Activated CD8-positive, alpha-beta memory T cell treated with anti-CD3 and anti-CD28 coated beads, Interleukin-2, amount 10 ng/mL, durations not matched to agents 7 days and 5 days (primary cell): ENCODE measurements at places on chromosomes 3 and 15.

DNA sequence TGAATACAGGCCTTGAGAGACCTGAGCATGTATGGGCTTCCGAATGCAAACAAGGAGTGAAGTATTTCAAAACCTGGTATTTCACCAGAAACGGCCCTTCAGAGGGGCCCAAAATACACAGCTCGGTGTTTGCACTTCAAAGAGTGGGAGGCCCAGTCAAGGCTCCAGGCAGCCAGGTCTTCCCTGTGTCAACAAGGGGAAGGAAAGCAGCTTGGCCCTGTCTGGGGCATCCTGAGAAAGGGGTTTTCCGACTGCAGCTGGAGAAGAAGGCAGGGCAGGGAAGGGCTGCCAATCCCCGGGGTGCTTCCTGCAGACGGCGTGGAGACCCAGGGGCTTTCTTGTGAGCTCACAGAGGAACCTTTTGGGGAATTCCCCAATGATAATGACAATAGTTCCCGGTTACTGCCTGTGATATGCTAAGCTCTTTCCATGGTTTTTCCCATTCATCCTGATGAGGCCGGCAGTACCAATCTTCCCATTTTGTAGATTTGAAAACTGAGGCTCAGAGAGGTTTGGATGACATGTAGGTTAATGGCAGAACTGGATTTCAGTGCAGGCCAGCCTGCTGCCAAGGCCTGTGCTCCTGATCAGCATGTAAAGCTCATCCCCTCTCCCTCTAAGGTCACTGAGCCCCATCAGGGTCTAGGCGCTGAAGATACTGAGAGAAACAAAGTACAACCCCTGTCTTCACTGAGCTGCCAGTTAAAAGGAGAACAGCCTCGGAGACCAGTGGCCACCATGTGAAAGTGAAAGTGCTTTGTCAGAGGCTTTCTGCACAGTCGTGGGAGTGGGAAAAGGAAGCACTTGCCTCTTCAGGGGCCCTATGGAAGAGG is 43.0 kb upstream of the TLE3 start:
- peak; percentile 44 for DNase-seq

GRCh38 chr3:25035526-25035925 is 392.5 kb upstream of the RARB start:
- no peak for DNase-seq

GRCh38 chr15:76169911-76170800 is 110.4 kb downstream of the TMEM266 start:
- DNase-seq, result no peak

- no peak for DNase-seq
Measured at GRCh38 chr15:88741671-88742070, 61.6 kb upstream of the ACAN start.

DNA sequence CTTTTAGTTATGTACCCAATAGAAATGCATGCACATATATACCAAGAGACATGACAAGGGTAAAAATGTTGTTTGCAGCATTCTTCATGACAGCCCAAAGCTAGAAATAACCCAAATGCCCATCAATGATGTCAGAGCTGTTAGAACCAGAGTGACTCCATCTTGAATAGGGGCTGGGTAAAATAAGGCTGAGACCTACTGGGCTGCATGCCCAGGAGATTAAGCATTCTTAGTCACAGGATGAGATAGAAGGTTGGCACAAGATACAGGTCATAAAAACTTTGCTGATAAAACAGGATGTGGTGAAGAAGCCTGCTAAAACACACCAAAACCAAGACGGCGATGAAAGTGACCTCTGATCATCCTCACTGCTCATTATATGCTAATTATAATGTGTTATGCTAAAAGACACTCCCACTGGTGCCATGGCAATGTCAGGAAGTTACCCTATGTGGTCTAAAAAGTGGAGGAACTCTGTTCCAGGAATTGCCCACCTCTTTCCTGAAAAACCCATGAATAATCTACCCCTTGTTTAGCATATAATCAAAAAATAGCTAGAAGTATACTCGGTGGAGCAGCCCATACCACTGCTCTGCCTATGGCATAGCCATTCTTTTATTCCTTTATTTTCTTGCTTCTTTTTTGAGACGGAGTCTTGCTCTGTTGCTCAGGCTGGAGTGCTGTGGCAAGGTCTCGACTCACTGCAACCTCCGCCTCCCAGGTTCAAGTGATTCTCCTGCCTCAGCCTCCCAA is 32.9 kb downstream of the ZBTB11 start:
- DNase-seq, result peak; percentile 78

- DNase-seq, result no peak
Measured at GRCh38 chr3:120033596-120033995, 60.7 kb downstream of the GSK3B start.

DNA sequence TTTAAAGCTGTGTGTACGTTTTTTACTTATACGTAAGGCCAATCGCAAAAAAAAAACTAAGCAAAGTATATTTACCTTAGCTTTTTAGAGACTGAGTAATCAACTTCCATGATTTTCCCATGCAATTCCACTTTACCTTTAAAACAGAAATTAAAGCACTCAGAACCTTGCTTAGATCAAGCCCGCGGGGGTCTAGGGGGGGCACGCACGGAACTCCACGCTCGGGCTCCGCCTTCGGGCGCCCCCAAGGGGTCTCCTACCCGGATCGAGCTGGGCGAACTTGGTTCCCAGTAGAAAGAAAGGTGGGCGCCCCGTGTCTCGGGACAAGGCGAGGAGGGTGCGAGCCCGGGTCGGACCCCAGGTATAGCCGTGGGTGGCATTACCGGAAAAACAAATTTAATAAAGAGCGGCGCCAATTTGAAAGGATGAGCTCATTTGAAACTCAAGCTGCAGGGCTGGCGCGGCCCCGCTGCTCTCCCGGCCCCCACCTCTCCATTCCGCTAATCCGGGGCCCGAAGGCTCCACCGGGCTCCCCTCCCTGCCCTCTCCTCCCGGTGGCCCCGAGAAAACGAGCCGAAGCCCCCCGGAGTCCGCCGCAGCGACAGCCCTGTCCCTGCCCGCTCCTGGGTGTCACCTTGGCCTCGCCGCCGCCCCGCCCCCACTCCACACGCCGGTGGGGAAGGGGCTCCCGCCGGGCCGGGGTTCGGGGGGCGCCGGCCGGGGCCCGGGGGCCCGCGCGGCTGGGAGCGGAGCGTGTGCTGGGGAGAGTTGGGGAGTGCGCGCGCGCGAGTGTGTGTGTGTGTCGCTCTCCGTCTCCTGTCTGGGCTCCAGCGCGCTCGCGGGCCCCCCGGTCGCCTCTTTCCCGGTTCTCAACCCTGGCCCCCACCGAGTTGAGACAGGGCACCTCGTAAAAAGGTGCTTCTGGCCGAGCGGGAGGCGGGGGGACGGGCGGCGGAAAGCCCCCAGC is 1.5 kb downstream of the IGF2BP2 start:
- no peak for DNase-seq

GRCh38 chr15:38688761-38689160 is 124.1 kb upstream of the RASGRP1 start:
- DNase-seq, result peak; percentile 93

DNA sequence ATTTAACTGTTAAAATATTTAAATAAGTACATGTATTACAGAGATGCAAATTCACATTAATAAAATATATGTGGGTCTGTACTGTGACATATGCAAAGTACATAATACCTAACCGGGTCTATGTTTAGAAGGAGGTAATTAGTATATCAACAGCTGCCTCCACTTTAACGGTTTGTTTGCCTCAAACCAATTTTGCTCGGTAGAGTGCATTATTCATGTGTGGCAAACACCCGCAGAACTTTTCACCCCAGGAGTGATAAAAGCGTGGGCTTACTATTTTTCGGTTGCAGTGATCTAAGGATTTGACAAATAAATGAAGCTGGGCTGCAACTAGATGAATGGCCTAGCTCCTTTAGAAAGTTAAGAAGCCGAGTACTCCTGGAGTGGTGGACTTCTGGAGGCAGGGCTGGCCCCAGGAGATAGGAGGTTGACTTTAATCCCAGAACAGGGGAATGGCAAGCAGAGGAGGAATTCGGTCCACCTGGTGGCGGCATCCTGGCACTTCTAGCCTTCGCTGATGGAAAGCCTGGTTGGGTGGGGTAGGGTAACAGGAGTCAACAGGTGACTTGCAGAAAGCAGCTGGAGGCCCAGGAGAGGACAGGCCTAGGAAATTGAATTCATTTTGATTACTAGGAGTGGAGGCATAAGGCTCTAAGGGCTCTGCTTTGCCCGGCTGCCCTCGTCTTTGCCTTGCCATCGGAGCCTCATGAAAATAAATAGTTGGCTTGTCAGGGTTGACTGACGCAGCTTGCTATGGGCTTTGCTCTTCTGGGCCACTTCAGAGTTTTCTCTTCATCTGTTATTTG is 2.4 kb downstream of the SLCO3A1 start:
- DNase-seq, result no peak

DNA sequence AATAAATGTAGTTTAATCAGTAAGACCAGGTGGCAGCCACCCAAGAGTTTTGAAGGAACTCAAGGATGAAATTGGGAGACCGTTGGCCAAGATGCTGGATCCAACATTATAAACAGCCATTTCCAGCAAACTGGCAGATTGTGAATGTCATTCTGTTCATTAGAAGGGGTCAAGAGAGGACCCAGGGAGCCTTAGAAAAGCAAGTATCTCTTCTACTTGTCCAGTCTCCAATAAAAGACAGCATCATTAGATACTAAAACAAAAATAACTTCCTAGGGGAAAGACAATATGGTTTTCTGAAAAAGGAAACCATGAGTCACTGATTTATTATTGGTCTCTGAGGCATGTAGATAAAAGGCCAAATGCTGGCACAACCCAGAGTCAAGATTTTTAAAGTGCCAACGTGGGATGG is 67.9 kb downstream of the GADL1 start:
- DNase-seq, result no peak

DNA sequence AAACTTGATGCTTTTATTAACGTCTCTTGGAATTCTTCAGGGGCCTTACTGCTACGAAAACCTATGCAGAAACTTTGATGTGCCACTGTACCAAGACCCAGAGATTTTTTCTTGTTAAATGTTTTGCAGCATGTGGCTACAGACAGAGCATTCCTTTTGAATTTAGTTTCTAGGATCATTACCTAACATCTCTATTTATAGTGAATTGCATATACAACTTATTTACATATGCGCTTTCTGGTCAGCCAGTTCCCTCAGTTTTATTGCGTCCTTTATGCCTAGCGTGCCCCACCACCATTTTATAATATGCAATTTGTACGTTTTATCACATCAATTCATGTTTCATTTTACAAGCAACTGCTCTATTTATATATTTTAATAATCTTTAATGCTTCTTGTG is 46.2 kb upstream of the AGTR1 start:
- no peak for DNase-seq
